ENCODE measurements at places on chromosomes 1 and 21. TPM values are rescaled to one million over a fixed set of nuclear protein-coding genes. Genes with fewer than 3 reads are reported as not detected.

GRCh38 chr21:27648560-27648959, 681.7 kb upstream of the ADAMTS5 start:
- no peaks in the 10 kb centered on the region for H3K36me3 ChIP-seq
- H3K4me3 ChIP-seq = no peak overlapping the region

GRCh38 chr1:42003433-42003832, 84.7 kb upstream of the HIVEP3 start:
- no peak overlapping the region for H3K4me3 ChIP-seq
- H3K27ac ChIP-seq = no peak overlapping the region
- DNase-seq = no peak
- H3K27me3 ChIP-seq = peaks cover 2% of the 10 kb centered on the region
- H3K4me1 ChIP-seq = no peaks in the 10 kb centered on the region

Gene CELSR2
- total RNA-seq = 1.1 TPM

GRCh38 chr1:82395440-82395839, 594.7 kb downstream of the ADGRL2 start:
- H3K4me1 ChIP-seq = no peaks in the 10 kb centered on the region
- H3K36me3 ChIP-seq = no peaks in the 10 kb centered on the region
- no peak for DNase-seq

Gene NUAK2
- 26.1 TPM for total RNA-seq

- H3K4me1 ChIP-seq = peaks cover 30% of the 10 kb centered on the region
- H3K27me3 ChIP-seq = no peaks in the 10 kb centered on the region
- H3K36me3 ChIP-seq = no peaks in the 10 kb centered on the region
- H3K4me3 ChIP-seq = no peak overlapping the region
- no peak for DNase-seq
Measured at GRCh38 chr1:33468531-33468930, 3.9 kb upstream of the ZSCAN20 start.

DNA sequence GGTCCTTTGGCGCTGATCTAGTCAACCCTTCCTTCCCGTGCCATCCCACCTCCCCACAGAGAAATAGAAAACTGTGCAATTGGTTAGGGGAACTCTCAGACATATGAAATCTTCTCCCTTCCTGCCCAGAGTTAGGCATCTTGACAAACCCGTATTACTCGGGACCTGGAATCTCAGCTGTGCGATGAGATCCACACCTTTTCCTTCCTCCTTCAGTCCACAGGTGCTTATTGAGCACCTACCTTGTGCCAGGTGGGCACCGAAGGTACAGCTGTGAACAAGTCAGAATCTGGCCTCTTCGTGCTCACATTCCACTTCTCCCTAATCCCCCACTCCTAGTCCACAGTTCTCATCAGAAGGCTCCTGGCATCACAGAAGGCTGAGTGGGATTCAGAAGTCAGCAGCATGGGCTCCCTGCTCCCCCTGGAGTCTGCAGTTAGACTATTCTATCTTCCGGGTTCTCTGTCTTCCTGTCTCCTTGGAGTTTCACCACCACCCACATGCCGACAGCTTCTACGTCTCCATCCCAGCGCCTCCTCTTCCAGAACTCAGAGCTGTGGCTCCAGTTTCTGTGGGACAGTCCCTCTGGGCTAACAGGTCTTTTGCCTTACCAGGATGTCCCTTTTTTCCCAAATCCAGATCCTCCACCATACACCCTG, 23.0 kb downstream of the KNCN start:
- H3K36me3 ChIP-seq = no peaks in the 10 kb centered on the region
- H3K4me3 ChIP-seq = no peak overlapping the region
- DNase-seq = no peak
- H3K4me1 ChIP-seq = peaks cover 2% of the 10 kb centered on the region
- H3K27me3 ChIP-seq = peaks cover 60% of the 10 kb centered on the region

- no peak overlapping the region for H3K4me3 ChIP-seq
- H3K27me3 ChIP-seq = peaks cover 9% of the 10 kb centered on the region
- H3K4me1 ChIP-seq = no peaks in the 10 kb centered on the region
- no peaks in the 10 kb centered on the region for H3K36me3 ChIP-seq
- no peak for DNase-seq
Measured at GRCh38 chr21:35254006-35254764, 205.1 kb upstream of the RUNX1 start.

DNA sequence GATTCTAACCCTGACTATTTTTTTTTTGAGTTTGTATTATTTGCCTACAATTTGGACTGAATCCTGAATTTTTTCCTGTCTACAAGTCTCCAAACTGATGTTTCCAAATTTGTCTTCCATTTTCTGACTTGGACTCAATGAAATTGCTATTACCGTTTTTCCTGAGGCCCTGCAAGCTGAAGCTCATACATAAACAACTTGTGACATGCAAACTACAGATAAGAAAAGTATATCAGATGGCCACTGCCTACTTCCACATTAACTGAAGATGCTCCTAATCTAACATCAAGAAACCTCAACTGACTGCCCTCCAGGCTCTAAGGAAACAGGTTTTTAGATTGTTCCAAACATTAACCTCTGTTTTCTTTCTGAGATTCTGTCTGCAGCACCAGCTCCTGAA, 51.1 kb upstream of the KLHDC7A start:
- no peaks in the 10 kb centered on the region for H3K36me3 ChIP-seq
- no peak for DNase-seq
- no peak overlapping the region for H3K4me3 ChIP-seq
- peaks cover 5% of the 10 kb centered on the region for H3K27me3 ChIP-seq
- H3K4me1 ChIP-seq = no peaks in the 10 kb centered on the region
- H3K27ac ChIP-seq = no peak overlapping the region

GRCh38 chr1:181135437-181135731, 46.9 kb downstream of the IER5 start:
- DNase-seq = no peak
- H3K36me3 ChIP-seq = no peaks in the 10 kb centered on the region
- peaks cover 94% of the 10 kb centered on the region for H3K4me1 ChIP-seq
- peak overlapping the region; percentile 84 for H3K4me3 ChIP-seq

DNA sequence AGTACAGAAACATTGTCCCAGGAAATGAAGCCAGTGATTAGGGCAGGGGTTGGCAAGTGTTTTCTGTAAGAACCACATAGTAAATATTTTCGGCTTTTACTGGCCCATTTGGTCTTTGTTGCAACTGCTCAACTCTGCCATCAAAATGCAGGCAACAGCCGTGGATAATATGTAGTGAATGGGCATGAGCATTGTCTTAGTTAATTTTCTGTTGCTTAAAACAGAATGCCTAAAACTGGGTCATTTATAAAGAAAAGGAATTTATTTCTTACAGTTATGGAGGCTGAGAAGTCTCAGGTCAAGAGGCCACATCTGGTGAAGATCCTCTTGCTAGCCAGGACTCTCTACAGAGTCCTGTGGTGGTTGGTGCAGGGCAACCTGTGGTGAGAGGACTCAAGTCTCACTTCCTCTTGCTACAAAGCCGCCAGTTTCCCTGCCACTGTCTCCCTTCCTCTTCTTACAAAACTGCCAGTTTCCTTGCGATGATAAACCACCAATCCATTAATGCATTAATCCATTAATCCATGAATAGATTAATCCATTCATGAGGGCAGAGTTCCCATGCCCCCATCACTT, 166.4 kb downstream of the PSMG1 start:
- peaks cover 12% of the 10 kb centered on the region for H3K27me3 ChIP-seq
- no peaks in the 10 kb centered on the region for H3K36me3 ChIP-seq

Gene NOL9
- total RNA-seq = 43.6 TPM

Gene SEC16B
- not detected for total RNA-seq

Gene NMNAT2
- total RNA-seq = not detected

GRCh38 chr1:28560886-28561285, 8.0 kb downstream of the TRNAU1AP start:
- H3K27me3 ChIP-seq = no peaks in the 10 kb centered on the region
- no peak overlapping the region for H3K4me3 ChIP-seq
- H3K4me1 ChIP-seq = no peaks in the 10 kb centered on the region
- no peak for DNase-seq
- peaks cover 69% of the 10 kb centered on the region for H3K36me3 ChIP-seq
- H3K27ac ChIP-seq = no peak overlapping the region

- peaks cover 75% of the 10 kb centered on the region for H3K4me1 ChIP-seq
- H3K27ac ChIP-seq = peak within 1 kb of the TSS; percentile 99
- no peaks in the 10 kb centered on the region for H3K27me3 ChIP-seq
- peak; percentile 27 for DNase-seq
- H3K4me3 ChIP-seq = peak within 1 kb of the TSS; percentile 96
Measured at GRCh38 chr1:110872745-110873720, at the start of gene CD53. Gene CD53 (plus strand): TSS chr1:110873148. CDS start chr1:110891409, 18,261 bp downstream.

Gene LYST
- total RNA-seq = 90.2 TPM

Gene KCNAB2
- total RNA-seq = 121 TPM

GRCh38 chr1:162059721-162060120, 9.8 kb upstream of the NOS1AP start:
- no peak overlapping the region for H3K27ac ChIP-seq
- DNase-seq = no peak
- H3K27me3 ChIP-seq = peaks cover 32% of the 10 kb centered on the region
- no peaks in the 10 kb centered on the region for H3K36me3 ChIP-seq

Gene OR14K1
- not detected for total RNA-seq

Gene OR10Z1
- not detected for total RNA-seq

DNA sequence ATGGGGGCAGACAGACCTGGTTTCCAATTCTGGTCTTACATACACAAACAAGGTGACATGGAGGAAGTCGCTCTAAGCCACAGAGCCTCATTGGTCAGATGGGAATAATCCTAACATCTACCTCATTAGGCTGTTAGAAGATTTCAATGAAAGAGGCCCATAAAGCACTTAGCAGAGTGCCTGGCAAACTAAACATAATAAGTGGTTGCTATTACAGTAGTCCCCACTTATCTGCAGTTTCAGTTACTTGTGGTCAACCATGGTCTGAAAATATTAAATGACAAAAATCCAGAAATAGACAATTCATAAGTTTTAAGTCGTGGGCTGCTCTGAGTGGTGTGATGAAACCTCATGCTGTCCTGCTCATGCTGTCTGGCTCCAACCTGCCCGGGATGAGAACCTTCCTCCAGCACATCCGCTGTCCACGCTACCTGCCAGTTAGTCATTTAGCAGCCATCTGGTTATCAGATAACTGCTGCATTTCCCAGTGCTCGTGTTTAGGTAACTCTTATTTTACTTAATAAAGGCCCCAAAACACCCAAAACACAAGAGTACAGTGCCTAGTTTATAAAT, 112.3 kb downstream of the DDX20 start:
- no peak for DNase-seq
- no peak overlapping the region for H3K27ac ChIP-seq
- peaks cover 12% of the 10 kb centered on the region for H3K27me3 ChIP-seq

GRCh38 chr1:30323841-30324240, 399.5 kb downstream of the MATN1 start:
- H3K4me1 ChIP-seq = no peaks in the 10 kb centered on the region
- H3K27me3 ChIP-seq = peaks cover 4% of the 10 kb centered on the region
- no peak for DNase-seq
- no peaks in the 10 kb centered on the region for H3K36me3 ChIP-seq
- H3K4me3 ChIP-seq = no peak overlapping the region

Gene AADACL3
- total RNA-seq = not detected

DNA sequence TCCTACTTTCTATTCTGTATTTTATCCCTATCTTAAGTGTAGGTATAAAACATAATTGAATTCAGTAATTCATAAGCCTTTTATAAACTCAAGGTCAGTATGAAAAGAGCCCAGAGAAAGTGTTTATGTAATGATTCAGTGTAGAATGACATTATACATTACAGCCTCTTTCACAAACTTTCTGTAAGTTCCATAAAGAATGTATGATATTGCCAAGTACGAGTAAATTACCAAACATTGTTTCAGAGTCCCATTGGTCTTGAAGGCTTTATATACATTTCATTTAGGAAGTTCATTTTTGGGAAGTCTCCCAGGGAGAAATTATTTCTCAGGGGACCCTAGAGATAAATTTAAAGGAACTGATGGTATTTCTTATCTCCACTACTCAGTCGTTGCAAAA, 37.8 kb upstream of the VAMP3 start:
- H3K4me3 ChIP-seq = no peak overlapping the region
- no peak for DNase-seq
- H3K27me3 ChIP-seq = no peaks in the 10 kb centered on the region
- H3K36me3 ChIP-seq = peaks cover 29% of the 10 kb centered on the region
- no peak overlapping the region for H3K27ac ChIP-seq

- H3K27ac ChIP-seq = peak overlapping the region; percentile 92
- DNase-seq = peak; percentile 46
- peaks cover 98% of the 10 kb centered on the region for H3K4me1 ChIP-seq
- H3K36me3 ChIP-seq = no peaks in the 10 kb centered on the region
- no peaks in the 10 kb centered on the region for H3K27me3 ChIP-seq
Measured at GRCh38 chr1:181131255-181131941, 42.9 kb downstream of the IER5 start.

Gene ANXA9
- not detected for total RNA-seq

GRCh38 chr1:189656628-189657530, 820.8 kb downstream of the BRINP3 start:
- H3K27me3 ChIP-seq = no peaks in the 10 kb centered on the region
- H3K4me1 ChIP-seq = no peaks in the 10 kb centered on the region
- no peak overlapping the region for H3K27ac ChIP-seq
- no peaks in the 10 kb centered on the region for H3K36me3 ChIP-seq
- no peak overlapping the region for H3K4me3 ChIP-seq

Gene DNAJC6
- 0.67 TPM for total RNA-seq

Gene KCNJ6
- not detected for total RNA-seq

Gene PLEKHA6
- 0.61 TPM for total RNA-seq

Gene FYB2
- total RNA-seq = not detected

- no peak overlapping the region for H3K27ac ChIP-seq
- H3K4me3 ChIP-seq = no peak overlapping the region
- no peaks in the 10 kb centered on the region for H3K27me3 ChIP-seq
- no peak for DNase-seq
- H3K4me1 ChIP-seq = peaks cover 12% of the 10 kb centered on the region
Measured at GRCh38 chr21:22516230-22516629, 1518.0 kb downstream of the NCAM2 start.

DNA sequence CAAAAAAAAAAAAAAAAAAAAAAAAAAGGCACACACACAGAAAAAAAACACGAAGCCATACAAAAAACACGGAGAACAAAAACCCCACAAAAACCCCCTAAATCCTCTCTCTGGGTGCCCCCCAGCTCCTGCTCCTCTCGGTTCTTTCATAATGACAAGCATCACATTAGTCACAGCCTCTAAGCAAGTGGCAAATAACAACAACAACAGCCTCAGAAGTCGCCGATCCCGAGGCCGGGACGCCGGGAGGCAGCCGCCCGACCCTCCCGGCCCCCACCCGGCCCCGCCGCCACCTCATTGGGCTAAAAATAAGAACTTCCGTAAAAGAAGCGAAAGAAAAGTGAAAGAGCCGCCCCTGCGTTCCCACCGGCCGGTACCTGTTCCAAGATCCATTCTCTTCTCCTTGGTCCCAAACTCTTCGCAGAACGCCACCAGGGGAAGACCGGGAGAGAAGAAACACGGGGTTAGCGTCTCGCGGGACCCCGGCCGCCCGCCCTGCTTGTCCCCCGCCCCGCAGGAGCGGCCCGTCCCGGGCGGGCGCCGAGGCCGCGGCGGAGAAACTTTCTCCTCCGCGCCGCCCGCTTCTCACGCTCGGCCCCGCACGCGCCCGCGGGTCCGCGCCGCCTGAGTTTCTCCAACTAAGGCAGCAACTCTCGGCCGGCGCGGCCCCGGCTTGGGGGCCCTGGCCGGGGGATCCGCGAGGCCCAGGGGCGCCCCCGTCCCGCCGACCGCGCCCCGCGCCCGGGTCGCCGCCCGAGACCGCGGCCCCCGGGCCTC, 102.8 kb downstream of the CASZ1 start:
- peak; percentile 59 for DNase-seq
- peaks cover 27% of the 10 kb centered on the region for H3K4me1 ChIP-seq
- peak overlapping the region; percentile 95 for H3K27ac ChIP-seq
- H3K4me3 ChIP-seq = peak overlapping the region; percentile 93

- peaks cover 6% of the 10 kb centered on the region for H3K27me3 ChIP-seq
- no peaks in the 10 kb centered on the region for H3K36me3 ChIP-seq
- no peak overlapping the region for H3K4me3 ChIP-seq
- no peak overlapping the region for H3K27ac ChIP-seq
- H3K4me1 ChIP-seq = peaks cover 43% of the 10 kb centered on the region
Measured at GRCh38 chr1:156122519-156123355, 8.2 kb downstream of the LMNA start.

- H3K27me3 ChIP-seq = peaks cover 68% of the 10 kb centered on the region
- no peaks in the 10 kb centered on the region for H3K36me3 ChIP-seq
- H3K27ac ChIP-seq = no peak overlapping the region
- H3K4me3 ChIP-seq = peak overlapping the region; percentile 58
Measured at GRCh38 chr1:200042119-200042551, 14.6 kb downstream of the NR5A2 start.

Gene CLIC6
- total RNA-seq = not detected
